ENCODE measurements at places on chromosomes 11 and 22. TPM values are rescaled to one million over a fixed set of nuclear protein-coding genes. Genes with fewer than 3 reads are reported as not detected.

DNA sequence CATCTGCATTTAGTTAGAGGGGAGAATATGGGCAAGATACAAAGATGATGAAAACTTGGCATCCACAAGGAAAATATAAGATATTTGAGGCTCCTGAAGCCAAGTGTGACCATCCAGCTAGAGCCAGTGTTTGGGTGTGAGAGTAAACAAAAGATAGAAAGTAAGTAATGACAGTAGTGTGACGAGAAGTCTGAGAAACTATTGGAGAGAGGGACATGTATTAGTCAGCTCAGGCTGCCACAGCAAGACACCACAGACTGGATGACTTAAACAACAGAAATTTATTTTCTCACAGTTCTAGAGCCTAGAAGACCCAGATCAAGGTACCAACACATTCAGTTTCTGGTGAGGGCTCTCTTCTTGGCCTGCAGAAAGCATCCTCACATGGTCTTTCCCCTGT lies 6.4 kb upstream of the CCKBR start:
- no peak for DNase-seq

Gene HTR3A
- total RNA-seq: not detected

GRCh38 chr11:2800655-2801531 lies 84.7 kb downstream of the CDKN1C start:
- no peak for DNase-seq

DNA sequence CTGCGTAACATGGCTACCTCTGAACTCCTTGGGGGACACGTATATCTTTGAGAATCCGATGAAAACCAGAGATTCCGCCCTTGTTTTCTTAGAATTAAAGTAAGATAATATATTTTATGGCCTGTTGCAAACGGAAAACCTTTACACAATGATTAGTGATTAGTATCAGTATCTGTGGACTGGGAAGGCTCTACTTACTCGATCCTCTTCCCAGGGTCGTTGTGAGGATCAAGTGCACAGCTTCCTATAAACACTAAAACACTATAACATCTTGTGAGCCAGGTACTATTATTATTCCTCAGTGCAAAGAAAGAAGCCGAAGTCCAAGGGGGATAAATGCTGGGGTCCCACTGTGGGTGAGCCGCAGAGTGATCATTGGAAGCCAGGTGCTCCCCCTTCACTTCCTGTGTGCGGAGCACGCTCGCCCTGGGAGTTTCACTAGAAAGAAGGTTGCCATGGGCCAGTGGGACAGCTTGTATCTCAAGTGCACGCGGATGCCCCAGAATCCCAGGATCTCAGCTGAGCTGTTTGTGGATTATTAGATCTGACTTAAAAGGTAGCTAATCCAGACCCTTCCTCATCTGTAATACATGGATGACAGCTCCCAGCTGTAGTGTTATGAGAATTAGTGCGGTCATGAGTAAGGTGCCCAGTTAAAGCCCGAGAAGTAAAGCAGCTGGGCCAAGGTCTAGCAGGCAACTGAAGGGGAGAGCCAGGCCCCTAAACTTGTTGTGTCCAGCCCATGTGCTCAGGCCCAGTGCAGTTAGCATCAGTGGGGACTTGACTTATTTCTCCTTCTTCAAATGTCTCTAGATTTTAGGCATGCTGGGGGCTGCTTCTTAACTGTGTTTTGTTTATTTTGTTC lies 839 bp downstream of the CBY1 start:
- peak; percentile 13 for DNase-seq

GRCh38 chr11:119229741-119230140 lies 23.6 kb downstream of the CBL start:
- no peak for DNase-seq

GRCh38 chr11:114081641-114082414 lies 22.3 kb downstream of the ZBTB16 start:
- DNase-seq: peak; percentile 47

DNA sequence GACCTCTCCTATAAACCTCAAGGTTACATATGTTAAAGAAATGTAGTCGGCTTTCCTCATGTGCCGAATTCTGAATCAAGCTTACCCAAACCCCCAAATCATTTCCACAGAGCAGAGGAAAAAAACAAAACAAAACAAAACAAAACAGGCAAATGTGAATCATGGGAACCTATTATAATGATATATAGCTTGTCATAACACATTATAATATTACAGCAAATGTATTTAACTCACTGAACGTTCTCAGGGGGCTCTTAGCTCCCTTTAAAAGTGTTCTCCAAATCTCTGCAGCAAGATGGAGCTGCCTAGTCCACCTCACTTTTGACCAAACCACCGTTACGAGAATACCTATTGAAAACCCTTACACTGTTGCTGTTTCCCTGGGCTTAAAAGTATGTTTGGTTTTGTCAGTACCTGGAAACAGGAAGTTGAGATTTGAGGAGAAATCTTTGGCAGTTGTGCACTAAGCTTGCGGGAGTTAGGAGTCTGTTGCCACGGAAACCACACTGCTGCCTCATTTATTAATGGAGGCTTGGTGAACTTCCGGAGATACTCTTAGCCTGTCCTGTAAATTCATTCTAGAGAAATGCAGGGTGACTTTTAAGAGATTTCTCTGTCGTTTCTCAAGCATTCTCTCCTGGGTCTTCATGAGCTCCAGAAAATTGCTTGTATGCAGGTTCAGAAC lies 167.0 kb upstream of the RASSF10 start:
- DNase-seq: peak; percentile 63

Gene OR8I2
- not detected for total RNA-seq

- peak; percentile 61 for DNase-seq
Observed at GRCh38 chr11:35856756-35857155, 87.1 kb upstream of the LDLRAD3 start.

Measured in myocyte (in vitro differentiated cells).